Chondrocyte (in vitro differentiated cells): ENCODE measurements at places on chromosomes 2 and 18. TPM values are rescaled to one million over a fixed set of nuclear protein-coding genes. Genes with fewer than 3 reads are reported as not detected.

The KLHL30 gene
- total RNA-seq = 12.2 to 25.6 TPM (median 24.4 TPM) in 3 replicates

GRCh38 chr2:124647245-124647644 lies 622.2 kb downstream of the CNTNAP5 start:
- H3K36me3 ChIP-seq = no peaks in the 10 kb centered on the region
- peaks cover 2% of the 10 kb centered on the region for H3K27me3 ChIP-seq
- no peak for DNase-seq
- H3K4me1 ChIP-seq = no peaks in the 10 kb centered on the region
- H3K27ac ChIP-seq = no peak overlapping the region
- H3K4me3 ChIP-seq = no peak overlapping the region

The SAG gene
- total RNA-seq = not detected in 3 replicates

- H3K4me3 ChIP-seq = no peak overlapping the region
- H3K36me3 ChIP-seq = no peaks in the 10 kb centered on the region
- H3K4me1 ChIP-seq = peaks cover 18% of the 10 kb centered on the region
Measured at GRCh38 chr2:110771547-110772382, 39.4 kb downstream of the ACOXL start.

- no peak for DNase-seq
- no peaks in the 10 kb centered on the region for H3K4me1 ChIP-seq
- no peaks in the 10 kb centered on the region for H3K36me3 ChIP-seq
- H3K27me3 ChIP-seq = no peaks in the 10 kb centered on the region
- no peak overlapping the region for H3K27ac ChIP-seq
Measured at GRCh38 chr2:153536115-153536514, 57.6 kb upstream of the RPRM start.

- H3K36me3 ChIP-seq = no peaks in the 10 kb centered on the region
- peaks cover 25% of the 10 kb centered on the region for H3K4me1 ChIP-seq
- no peak for DNase-seq
Measured at GRCh38 chr2:98504381-98505109, 59.9 kb downstream of the INPP4A start.

DNA sequence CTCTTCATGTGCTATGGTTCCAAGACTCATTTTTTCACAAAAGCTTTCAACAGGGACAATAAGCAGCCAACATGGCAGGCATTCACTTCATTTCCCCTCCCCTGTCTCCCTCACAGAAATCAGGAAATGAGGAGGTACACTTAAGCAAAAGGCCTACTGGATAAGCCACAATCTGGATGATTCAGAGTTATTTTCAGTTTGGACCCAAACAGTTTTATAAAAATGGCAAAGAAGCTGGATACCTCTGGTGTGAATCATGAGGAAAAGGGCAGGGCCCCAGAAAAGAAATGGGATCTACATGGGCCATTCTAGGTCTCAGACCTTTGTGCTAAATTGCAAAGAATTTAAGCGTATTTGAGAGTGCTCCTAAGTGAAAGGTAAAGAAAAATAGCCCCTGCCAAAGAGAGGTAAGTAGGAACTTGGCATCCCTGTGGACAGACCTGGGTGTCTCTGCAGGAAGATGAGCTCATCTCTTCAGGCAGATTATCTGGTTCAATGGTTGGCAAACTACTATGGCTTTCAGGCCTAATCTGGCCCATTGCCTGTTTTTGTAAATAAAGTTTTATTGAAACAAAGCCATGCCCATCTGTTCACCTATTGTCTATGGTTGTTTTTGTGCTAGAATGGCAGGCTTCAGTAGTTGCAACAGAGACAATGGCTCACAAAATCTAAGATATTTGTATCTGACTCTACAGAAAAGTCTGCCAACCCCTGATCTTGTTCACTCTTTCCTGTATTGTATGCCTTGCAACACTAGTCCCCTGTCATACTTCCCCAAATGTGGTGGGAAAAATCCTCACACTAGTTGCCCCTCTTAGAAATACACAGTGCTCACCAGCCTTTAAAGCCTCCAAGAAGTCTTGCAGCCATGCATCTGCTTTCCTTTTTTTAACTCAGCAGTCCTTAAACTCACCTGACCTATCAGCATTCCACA lies 315.0 kb downstream of the ALK start:
- DNase-seq = no peak
- H3K27me3 ChIP-seq = no peaks in the 10 kb centered on the region
- peaks cover 12% of the 10 kb centered on the region for H3K4me1 ChIP-seq
- no peak overlapping the region for H3K4me3 ChIP-seq
- H3K27ac ChIP-seq = peak overlapping the region; percentile 93

- peaks cover 9% of the 10 kb centered on the region for H3K4me1 ChIP-seq
- no peak overlapping the region for H3K27ac ChIP-seq
- peaks cover 11% of the 10 kb centered on the region for H3K36me3 ChIP-seq
- H3K27me3 ChIP-seq = no peaks in the 10 kb centered on the region
Measured at GRCh38 chr2:38829971-38830370, 45.8 kb downstream of the DHX57 start.

DNA sequence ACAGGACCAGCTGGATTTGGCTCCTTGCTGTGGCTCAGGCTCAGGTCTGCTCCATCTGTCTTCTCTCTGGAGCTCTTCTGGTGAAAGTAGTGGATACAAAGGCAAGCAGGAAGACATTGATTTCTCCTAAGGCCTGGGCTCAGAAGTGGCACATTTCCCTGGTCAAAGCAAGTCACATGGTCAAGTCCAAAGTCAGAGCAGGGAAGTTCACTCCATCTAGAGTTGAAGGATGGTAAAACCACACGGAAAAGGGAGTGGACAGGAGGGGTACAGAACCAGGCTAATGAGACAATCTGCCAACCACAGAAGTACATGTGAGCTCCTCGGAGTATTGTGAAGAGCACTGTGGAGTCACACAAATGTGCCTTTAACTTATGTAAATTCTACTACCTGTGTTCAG lies 66.1 kb downstream of the MARCO start:
- no peak overlapping the region for H3K4me3 ChIP-seq
- DNase-seq = no peak
- H3K27me3 ChIP-seq = peaks cover 46% of the 10 kb centered on the region

The CNTNAP5 gene
- not detected in 3 replicates for total RNA-seq

The TLX2 gene
- 0.10 TPM in 1 of 3 replicates, not detected in the others for total RNA-seq
